ENCODE measurements at places on chromosomes 12 and 14. TPM values are rescaled to one million over a fixed set of nuclear protein-coding genes. Genes with fewer than 3 reads are reported as not detected.

DNA sequence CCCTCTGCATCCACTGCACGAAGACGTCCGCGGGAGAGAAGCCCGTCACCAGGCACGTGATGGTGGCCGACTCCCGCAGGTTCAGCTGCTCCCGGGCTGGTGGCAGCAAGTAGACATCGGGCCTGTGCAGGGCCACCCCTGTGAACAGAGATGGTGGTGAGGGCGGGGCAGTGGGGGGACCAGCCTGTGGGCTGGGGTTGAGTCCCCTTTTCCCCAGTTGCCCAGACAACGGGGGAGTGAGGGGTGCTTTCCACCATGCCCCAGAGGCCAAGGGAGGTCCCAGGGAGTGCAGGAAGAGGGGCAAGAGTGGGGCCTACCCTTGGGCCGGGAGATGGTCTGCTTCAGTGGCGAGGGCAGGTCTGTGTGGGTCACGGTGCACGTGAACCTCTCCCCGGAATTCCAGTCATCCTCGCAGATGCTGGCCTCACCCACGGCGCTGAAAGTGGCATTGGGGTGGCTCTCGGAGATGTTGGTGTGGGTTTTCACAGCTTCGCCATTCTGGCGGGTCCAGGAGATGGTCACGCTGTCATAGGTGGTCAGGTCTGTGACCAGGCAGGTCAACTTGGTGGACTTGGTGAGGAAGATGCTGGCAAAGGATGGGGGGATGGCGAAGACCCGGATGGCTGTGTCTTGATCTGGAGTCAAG is 328.3 kb downstream of the TMEM121 start:
- DNase-seq = no peak

GRCh38 chr12:8987685-8988084 is 1.7 kb upstream of the KLRG1 start:
- no peak for DNase-seq

GRCh38 chr14:21346532-21347135 is 37.2 kb downstream of the SUPT16H start:
- no peak for DNase-seq

DNA sequence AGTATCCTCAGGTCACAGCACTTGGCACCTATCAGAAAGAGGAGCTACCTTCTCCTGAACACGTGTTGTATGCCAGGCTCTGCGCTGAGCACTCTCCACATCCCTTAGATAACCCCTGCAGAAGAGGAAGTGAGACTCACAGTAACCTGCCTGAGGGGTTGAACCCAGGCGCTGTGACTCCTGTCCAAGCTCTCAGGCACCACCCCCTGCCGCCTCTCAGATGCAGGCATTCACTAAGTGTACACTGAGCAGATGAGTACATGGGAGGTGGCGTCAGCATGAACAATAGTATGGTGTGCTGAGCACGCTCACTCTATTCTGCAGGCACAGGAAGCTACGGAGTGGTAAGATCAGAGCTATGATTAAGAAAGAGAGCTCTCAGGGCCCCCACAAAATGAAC is 21.0 kb upstream of the RIC8B start:
- DNase-seq = no peak

GRCh38 chr14:73472185-73473114 is 14.1 kb upstream of the NUMB start:
- no peak for DNase-seq

GRCh38 chr12:115336506-115336905 is 652.5 kb upstream of the TBX3 start:
- no peak for DNase-seq

- DNase-seq = no peak
Measured at GRCh38 chr14:56027916-56028712, 90.1 kb upstream of the PELI2 start.

DNA sequence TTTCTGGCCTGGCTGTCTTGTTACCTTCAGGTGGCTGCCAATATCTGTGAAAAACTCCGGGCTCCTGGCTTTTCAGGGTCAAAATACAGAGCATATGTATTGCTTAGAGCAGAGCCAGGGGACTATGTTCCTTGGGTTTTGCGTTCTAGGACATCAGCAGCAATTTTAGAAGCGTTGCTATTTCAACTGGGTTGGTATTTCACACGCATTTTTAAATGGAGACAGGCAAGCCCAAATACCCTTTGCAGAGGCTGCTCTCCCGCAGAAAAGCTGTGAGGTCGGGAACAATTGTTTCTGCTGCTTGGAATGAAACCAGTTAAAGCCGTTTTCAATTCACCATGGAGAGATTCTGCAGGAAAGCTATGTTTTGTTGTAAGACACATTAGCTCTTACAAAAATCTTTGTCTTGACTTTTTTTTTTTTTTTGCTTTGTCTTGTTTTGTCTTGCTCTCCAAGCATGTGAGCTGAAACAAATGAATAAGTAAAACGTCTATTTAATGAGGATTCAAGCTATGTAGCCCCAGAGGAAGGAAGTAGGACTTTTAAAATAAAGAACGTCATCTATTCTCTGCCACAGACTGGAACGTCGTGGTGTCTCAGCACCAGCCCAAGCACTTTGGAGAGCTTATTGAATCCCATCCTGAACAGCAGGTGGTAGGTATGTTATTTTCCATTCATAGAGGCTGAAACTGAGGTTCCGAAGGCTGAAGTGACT is 181.0 kb upstream of the TBX3 start:
- DNase-seq = no peak

DNA sequence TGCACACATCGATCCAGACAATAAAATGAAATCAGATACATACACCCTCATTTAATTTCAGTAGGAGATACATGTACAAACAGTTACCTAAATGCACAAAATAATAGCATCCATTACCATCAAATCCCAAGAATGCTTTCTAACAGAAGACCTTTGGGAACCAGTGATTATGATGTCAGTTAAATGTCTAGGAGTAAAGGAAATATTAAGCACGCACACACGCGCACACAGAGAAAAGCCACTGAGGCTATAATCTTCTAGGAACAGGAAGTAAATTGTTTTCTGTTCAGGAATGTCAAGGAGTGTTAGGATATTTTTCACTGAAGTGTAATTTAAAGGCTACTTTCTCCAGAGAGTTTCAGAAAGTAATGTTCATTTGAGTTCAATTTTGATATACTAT is 250.1 kb downstream of the MDGA2 start:
- no peak for DNase-seq

DNA sequence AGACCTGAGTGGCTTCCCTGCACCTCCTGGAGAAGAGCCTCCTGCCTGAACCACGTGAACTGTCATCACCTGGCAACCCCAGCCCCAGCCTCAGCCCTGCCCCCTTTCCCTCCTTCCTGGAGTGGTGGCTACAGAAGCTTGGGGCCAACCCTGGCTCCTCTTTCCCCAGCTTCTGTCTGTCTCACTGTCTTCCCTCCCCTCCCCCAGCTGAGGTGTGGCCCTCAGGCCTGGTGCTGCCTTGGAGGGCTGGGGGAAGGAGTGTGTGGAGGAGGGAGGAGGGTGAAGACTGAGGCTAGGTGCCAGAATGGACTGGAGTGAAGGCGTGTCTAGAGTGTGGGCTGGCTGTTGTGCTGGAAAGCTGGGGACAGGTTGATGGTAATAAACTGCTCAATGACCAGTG is 9.7 kb downstream of the NFATC4 start:
- no peak for DNase-seq

GRCh38 chr14:22474730-22475351 is 114.2 kb downstream of the DAD1 start:
- no peak for DNase-seq

GRCh38 chr14:81200054-81200453 is 20.7 kb downstream of the GTF2A1 start:
- no peak for DNase-seq

GRCh38 chr14:56895154-56895553 is 84.9 kb upstream of the OTX2 start:
- DNase-seq = no peak

- no peak for DNase-seq
Measured at GRCh38 chr12:104360157-104360556, 56.6 kb downstream of the EID3 start.

DNA sequence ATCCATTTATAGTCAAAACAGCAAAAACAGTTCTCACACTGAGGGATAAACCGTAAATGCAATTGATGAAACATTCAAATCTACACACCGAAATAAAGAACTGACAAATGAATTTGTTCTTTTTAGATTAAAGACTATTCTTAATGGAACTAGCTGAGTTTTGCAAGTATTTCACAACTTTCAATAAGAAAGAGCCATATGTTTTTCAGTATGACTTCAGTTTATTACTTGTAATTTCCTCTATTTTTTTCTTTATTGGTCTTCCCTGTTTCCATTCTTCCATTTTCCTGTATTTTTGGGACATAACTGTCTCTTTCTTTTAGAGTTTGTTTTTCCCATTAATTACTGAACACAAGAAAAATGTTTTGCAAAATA is 4.3 kb downstream of the BCAT1 start:
- no peak for DNase-seq

DNA sequence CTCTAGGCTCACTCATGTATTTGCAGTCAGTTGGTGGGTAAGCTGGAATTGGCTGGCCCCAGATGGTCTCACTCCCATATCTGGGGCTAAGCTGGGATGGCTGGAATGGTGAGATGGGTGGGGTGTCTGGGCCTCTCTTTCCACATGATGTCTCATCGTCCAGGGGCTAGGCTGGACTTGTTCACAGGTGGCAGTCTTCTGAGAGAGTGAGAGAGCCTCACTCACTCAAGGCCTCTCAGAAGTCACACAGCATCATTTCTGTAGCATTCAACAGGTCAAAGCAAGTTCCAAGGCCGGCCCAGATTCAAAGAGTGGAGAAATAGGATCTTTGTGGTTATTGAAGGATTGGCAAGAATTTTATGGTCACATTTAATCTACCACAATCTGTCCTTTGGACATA is 102.7 kb downstream of the UNC79 start:
- no peak for DNase-seq

LRRK2 gene
- 9.1 TPM for polyA plus RNA-seq

HVCN1 gene
- polyA plus RNA-seq = 11.4 TPM

PDE3A gene
- 36.7 TPM for polyA plus RNA-seq

BBOF1 gene
- 19.3 TPM for polyA plus RNA-seq

TC2N gene
- 15.9 TPM for polyA plus RNA-seq

MYH6 gene
- 0.17 TPM for polyA plus RNA-seq

MORN3 gene
- 0.40 TPM for polyA plus RNA-seq

GRIN2B gene
- 0.86 TPM for polyA plus RNA-seq

RNASE4 gene
- polyA plus RNA-seq = 2.2 TPM

NAA30 gene
- 28.6 TPM for polyA plus RNA-seq
